DMS153 (cell line): ENCODE measurements at places on chromosomes 5 and 9.

DNA sequence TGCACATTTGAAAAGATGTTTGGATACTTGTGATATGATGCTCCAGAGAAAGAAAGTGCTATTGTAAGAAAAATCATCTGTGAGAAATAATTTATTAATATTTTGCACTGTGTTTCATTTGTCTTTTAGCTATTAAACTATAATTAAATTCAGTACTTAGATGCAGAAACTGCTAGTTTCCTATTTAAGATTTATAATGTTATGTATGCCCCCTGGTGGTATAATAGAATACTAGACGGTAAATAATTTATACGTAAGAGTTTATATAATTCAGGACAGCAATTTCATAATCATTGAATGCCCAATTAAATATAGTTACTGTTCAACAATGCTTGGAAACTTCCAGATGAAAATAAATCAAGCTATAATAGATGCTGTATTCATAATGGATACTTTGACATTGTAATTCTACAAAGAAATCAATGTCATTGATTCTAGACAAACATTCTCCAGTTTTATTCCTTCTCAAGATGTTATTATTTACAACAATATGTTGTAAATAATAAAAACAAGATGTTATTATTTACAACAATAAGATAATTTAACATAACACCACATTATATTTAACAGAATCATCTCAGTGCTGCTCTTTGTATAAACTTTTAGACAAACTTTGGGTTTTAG, 101.0 kb downstream of the TMEM232 start:
- DNase-seq, result no peak

GRCh38 chr9:81823672-81824554, 104.3 kb upstream of the SPATA31D4 start:
- DNase-seq, result no peak

GRCh38 chr9:100020121-100020795, 78.5 kb downstream of the ERP44 start:
- no peak for DNase-seq

- no peak for DNase-seq
Measured at GRCh38 chr5:94830520-94830919, 212.1 kb downstream of the SLF1 start.

GRCh38 chr9:100294806-100295205, 57.9 kb downstream of the TEX10 start:
- DNase-seq, result no peak

GRCh38 chr9:135903358-135903656, 4.0 kb downstream of the CAMSAP1 start:
- DNase-seq, result no peak

DNA sequence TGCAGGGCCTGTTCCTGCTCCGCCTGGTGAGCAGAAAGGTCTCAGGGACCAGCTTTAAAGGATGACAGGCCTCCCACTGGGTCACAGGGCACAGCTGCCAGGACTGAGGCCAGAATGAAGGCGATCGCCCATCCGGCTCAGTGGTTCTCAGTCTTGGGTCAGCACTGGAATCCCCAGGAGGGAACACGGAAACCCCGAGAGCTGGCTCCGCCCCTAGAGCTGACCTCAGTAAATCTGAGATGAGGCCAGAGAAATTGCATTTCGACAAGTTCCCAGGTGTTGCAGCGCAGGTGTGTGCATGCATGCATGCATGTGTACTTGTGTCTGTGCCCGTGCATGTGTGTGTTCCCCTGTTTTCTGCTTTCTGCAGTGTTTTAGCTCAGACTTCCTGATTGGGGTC, 47.2 kb upstream of the KCNMB1 start:
- DNase-seq, result no peak

DNA sequence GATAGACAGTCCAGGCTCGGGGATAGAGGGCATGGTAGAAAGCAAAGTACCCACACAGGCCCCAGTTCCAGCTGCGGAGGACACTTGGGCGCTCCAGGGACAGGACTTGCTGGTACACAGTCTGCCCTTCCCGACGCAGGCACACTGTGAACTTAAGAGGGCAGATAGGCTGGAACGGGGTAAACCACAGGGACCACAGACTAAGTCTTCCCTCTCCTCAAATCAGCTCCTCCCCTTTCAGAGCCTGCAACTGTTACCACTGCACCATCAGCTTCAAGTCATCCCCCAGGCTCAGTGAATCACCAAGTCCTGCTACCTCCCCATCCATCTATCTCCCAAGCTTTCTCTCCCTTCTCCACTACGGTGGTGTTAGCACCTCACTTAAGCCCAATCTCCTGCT, 7.3 kb downstream of the GBA2 start:
- DNase-seq, result no peak

DNA sequence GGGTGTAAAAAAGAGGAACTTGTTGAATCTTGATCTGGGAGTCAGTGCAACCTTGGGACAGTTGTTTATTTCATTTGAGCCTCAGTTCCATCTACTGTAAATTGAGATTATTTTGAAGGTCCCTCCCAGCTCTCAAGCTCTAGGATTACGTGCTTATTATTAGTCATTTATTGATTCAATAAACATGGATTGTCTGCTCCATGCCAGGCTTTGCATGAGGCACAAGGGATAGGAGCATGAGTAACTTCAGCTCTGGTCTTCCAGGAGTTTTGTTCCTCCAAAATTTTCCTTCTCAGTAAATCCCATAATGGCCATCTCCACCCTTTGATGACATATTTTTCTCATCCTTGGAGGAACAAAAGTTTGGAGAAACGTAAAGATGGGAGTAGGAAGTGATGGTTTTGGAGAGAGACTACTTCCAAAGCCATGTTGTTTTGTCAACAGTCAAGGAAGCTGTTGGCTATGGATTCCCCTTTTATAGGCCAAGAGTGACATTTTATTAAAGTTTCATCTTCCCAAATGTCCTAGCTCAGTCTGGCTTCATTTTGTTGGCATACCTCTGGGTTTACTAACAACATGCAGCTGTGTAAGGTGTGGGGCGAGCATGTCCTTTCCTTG, 244.6 kb downstream of the DMRT2 start:
- no peak for DNase-seq

DNA sequence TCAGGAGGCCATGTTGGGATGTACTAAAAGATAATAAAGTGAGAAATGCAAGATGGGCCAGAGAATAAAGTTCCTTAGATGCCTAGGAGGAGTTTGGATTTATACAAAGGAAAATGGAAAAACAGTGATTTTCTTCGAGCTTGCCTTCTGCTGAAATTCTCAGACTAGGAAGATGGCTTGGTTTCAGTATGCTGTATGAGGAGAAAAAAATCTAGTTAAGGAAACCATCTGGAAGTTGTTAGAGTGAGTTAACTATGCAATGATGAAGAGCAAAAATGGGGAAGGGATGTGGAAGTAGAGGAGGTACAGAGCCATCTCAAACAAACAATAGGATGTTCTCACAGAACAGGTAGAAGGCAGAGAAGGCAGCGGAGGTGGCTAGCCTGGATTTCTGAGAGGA, 162.9 kb upstream of the FTMT start:
- no peak for DNase-seq

- no peak for DNase-seq
Measured at GRCh38 chr5:140607031-140607430, 25.9 kb downstream of the CD14 start.

DNA sequence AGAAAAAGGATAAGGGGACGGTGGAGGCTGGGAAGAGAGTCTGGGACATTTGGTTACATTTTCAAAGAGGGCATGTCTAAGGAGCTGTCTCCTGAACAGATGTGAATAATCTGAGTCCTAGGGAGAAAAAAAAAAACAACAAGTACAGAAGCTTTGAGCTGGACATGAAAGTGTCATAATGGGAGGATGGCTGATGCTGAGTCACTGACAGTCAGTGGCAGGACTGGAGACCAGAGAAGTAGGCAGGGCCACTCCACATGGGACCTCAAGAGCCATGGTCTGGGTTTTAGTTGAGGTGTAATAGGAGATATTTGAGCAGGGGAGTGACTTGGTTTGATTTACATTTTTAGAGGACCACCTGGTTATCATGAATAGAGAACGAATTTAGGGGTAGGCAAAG, 70.6 kb downstream of the DPYSL3 start:
- no peak for DNase-seq

GRCh38 chr9:114250235-114250568, 72.7 kb upstream of the ORM1 start:
- DNase-seq, result no peak

- DNase-seq, result no peak
Measured at GRCh38 chr5:32934529-32934928, 223.4 kb downstream of the NPR3 start.

DNA sequence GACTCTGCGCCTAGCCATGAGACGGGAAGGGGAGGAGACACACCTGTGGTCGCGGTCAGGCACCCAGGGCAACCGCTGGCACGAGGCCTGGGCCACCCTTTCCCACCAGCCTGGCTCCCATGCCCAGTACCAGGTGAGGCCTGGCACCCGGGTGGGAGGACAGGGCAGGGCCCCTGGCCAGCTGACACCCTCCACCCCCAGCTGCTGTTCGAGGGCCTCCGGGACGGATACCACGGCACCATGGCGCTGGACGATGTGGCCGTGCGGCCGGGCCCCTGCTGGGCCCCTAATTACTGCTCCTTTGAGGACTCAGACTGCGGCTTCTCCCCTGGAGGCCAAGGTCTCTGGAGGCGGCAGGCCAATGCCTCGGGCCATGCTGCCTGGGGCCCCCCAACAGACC, 5.0 kb downstream of the MAMDC4 start:
- no peak for DNase-seq

GRCh38 chr5:54927097-54927746, 58.2 kb downstream of the ESM1 start:
- DNase-seq, result no peak

DNA sequence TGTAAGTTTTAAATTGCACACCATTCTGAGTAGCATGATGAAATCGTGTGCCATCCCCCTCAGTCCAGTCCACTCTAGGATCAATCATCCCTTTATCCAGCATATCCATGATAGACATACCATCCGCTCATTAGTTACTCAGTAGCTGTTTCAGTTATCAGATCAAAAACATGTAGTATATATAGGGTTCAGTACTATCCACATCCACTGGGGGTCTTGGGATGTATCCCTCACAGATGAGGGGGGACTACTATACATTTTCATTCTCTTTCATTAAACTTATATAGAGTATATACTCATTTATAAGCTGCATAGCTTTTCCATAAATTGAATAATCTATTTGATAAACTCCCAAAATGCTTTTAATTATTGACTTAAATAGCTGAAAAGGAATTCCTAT, 67.6 kb downstream of the MEIKIN start:
- DNase-seq, result no peak
